ENCODE measurements at places on chromosomes 5 and 9.

GRCh38 chr9:86706391-86706790 lies 240.9 kb downstream of the GAS1 start:
- no peak for DNase-seq

DNA sequence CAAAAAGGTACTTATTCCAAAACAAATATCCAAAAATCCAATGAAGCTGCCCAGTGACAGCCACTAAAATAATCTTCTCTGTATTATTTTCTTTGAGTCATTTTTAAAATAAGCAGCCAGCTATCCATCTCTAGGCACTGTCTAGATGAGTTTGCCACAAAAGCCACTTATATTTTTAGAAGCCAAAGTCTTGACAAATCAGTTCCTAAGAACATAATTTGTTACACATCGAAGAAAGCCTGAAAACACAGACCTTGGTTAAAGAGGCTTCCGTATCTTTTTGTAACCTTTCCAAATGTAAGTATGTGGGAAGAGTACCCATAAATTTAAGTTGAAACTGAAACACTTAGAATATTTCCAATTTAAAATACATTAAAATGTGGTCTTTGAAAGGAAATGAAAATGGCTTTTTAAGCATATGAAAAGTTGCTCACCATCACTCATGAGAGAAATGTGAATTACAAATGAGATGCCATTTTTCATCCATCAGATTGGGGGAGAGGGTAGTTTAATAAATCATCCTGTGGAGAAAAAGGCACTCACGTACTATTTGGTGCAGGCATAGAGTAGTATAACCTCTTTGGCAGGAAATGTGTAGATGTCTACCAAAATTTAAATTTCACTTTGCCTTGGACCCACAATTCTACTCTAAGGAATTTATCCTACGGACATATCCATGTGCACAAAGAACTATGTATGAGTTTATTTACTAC lies 180.4 kb downstream of the MLLT3 start:
- no peak for DNase-seq

GRCh38 chr5:98205691-98206461 lies 567.6 kb upstream of the RGMB start:
- no peak for DNase-seq

DNA sequence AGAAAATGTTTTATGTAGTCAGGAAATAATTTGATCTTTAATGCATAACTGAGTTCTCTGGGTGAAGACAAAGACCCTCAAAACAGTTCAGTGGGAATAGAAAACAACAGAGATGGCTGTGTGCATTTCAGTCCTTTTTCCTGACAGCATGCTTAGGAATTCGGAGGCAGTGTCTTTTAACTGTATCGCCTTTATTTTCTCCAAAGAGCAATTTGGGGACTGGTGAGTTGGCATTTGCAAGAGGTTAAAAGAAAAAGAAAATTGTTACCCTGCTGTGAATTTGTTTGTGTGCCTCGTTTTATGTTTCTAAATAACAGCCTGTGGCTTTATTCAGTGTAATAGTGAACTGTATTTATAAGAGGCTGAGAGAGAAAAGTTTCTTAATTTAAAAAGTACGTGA lies 227.8 kb upstream of the DMAC1 start:
- no peak for DNase-seq

DNA sequence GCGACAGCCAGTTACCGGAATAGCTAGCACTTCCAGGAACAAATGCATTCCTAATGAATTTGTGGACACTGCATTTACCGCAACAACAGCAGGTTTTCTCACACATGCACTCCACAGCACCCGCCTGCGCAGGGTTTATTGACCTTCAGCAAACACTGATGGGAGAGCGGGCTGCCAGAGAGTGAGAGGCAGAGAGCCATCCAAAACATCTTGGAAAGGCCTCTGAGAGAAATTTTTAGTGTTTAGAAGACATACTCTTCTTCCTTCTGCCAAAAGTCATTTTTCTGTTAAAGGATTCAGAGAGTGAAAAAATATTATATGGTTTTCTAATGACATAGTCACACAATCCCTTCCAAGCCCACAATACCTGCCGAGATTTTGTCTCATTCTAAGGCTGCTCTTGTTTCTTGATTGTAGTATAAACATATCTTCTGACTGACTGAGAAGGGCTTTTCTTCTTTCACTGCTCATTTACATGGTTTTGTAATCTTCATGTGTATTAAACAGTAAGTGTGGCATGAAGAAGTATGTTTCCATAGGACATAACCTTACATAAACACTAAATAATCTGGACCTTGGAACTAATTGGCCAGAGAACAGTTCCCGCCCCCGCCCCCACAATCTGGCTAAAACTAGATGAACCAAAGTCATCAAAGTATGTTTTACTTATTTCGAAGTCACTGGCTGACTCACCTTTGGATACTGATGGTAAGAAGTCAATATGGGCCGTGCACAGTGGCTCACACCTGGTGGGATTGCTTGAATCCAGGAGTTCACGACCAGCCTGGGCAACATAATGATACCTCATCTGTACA lies 432.5 kb upstream of the MEF2C start:
- DNase-seq = no peak

DNA sequence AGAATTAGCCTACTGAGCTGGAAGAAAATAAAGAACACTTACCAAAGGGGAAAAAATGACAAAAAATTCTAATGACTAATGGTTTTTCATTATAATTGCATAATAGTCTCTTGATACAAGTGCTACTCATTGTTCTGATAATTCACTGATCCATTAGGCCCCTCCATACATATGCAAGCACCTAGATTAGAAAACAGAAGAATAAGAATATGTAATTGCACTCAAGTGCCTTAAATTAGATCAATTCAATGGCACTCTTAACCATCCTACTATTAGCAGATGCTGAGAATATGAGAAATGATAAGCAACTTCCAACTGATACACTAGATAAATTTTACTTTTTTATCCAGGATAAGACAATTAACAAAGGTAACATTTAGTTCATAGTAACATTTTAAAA lies 440.9 kb upstream of the C9orf72 start:
- DNase-seq = no peak

DNA sequence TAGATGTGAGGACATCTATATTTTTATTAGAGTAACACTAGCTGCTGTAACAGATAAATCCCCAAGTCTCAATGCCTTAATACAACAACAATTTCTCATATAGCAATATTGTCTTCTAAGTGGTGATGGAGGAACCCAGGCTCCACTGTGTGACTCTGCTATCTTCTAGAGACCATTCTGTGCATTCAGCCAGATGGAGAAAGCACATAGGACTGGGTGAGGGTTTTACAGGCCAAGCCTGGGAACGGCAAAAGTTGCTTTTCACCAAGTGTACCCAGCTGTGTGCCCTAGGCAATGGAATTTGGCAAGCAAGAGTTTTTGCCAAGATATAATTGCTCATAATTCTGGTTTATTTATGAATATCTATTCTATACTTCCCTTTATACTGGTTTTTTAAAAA lies 11.7 kb downstream of the RBM22 start:
- no peak for DNase-seq

DNA sequence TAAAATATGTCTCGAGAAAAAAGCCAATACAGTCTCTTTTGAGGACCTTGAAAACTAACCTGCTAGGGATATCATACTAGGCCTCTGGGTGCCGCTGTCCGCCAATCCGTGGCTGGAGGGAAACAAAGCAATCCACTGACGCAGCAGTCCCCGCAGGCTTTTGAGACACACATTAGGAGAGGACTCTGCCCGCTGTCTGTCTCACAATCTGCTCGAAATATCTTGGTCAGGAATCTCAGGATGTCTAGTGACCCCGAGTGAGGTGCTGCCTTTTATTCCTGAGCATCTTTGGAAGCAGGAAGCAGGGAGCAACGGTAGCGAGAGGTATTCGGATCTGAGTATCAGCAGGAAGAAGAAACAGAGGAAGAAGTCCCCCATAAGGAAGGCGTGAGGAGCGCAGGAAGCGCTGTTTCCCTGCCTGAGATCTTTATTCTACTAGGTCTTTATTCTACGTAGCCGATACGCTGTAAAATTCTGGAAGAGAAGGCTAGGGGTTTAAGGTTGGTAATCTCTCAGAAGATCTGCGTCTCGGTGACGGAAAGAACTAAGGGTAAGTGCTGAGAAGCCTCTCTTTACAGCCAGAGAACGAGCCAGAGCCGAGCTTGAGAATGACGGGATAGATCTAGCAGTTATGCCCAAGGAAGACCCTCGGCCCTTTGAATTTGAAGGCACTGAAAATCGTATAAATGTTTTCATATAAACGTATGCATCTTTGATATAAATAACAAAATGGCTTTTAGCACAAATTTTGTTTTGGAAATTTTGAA lies 4.0 kb upstream of the PCDHGA1 start:
- peak; percentile 82 for DNase-seq

GRCh38 chr5:89277816-89278215 lies 394.8 kb upstream of the MEF2C start:
- DNase-seq = no peak

DNA sequence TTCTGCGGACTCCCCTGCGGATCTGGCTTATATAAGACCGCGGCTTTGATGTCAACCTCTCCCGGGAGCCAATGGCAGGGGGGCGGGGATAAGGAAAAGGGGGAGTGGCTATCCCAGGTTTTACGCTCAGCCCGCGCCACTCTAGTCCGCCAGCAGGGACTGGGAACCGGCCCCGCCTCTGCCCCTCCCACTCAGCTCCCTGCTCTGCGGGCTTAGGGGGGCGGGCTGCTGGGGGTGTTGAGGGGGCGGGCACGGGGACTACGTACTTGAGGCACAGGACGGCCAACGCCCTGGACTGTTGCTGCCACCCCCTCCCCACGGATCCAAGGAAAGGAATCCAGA lies at the start of gene HAND1:
Gene HAND1, minus strand, starts transcription at position 4 of the 342 bp plus-strand sequence. CDS start 219 bp downstream, outside the sequence.
- no peak for DNase-seq

DNA sequence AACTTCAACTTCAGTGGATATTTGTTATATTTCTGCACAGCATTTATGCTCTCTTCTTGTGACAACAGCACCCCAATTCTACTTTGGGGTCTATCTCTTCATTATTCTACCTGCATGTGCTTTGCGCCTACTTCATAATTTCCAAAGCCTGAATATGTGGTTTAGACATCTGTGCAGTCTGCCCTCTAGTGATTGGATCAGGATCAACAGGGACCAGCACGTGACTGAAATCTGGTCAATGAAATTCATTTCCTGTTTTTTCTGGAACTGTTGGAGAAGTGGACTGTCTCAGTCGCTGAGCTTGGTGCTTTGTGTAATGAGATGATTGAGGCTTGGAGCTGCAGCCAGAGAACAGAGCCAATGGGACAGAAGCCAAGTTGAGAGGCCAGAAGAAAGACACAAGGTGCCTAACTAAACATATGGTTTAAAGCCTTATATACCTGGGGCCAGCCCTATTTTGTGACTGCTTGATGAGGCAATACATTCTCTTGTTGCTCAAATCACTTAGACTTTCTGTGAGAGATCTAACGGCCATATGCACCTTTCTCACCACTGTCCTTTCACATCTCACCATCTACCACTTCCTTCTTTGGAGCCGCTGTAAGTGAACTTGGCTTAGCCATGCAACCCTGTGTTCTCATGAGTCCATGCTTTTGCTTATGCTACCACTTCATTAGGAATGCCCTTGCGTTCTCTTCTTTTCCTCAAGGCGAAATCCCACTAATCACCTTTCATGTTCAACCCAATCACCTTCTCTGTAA lies 68.8 kb upstream of the PPP2R2B start:
- peak; percentile 51 for DNase-seq

- DNase-seq = no peak
These were observed 14.6 kb downstream of the ARL14EPL start for GRCh38 chr5:116046823-116047222.

DNA sequence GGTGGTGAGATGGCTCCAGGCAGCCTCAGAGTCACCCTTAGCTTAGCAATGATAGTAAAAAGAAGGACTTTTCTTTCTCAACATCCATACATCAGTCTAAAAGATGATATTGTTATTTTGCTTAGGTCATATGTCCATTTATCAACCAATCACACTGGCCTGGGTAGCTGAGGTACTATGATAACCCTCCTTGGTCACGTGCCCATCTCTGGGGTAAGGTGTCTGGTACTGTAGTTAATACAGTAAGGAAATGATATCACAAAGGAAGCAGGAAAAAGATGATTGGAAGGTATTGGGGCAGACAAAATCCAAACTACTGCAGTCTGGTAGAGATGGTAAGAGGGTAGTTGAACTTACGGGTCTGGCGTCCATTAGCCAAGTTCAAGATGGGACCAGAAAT lies 5.1 kb upstream of the SMAD5 start:
- DNase-seq = no peak

DNA sequence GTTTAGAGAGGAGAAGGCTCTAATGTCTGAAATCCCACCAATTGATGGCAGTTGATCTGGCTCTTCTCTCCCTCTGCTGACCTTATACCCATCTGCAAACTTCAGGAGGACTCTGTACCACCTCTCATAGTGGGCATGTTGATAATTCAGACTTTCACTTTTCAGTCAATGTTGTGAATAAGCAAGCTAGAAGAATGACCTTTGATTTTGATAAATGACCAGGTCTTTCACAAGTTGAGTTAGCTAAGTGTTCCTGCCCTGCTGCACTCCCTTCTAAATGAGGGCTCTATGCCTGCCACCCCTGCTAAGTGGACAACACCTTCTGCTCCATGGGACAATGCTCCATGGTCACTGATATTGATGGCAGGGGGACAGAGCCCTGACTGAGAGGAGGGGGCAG lies 74.7 kb downstream of the SPRY4 start:
- no peak for DNase-seq

- DNase-seq = no peak
These were observed 71.5 kb upstream of the MTAP start for GRCh38 chr9:21730899-21731298.

DNA sequence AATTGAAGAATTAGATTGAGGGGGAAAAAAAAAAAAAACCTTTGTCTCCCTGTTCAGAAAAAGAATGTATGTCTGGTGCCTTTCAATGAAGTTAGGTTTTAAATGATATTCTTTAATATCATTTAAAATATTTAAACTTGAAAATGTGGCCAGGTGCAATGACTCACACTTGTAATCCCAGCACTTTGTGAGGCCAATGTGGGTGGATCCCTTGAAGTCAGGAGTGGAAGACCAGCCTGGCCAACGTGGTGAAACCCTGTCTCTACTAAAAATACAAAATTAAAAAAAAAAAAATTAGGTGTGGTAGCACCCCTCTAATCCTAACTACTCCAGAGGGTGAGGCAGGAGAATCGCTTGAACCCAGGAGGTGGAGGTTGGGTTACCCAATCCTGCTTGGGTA lies 111.1 kb upstream of the RASA1 start:
- DNase-seq = no peak
